ENCODE measurements at places on chromosomes 16 and 17.

DNA sequence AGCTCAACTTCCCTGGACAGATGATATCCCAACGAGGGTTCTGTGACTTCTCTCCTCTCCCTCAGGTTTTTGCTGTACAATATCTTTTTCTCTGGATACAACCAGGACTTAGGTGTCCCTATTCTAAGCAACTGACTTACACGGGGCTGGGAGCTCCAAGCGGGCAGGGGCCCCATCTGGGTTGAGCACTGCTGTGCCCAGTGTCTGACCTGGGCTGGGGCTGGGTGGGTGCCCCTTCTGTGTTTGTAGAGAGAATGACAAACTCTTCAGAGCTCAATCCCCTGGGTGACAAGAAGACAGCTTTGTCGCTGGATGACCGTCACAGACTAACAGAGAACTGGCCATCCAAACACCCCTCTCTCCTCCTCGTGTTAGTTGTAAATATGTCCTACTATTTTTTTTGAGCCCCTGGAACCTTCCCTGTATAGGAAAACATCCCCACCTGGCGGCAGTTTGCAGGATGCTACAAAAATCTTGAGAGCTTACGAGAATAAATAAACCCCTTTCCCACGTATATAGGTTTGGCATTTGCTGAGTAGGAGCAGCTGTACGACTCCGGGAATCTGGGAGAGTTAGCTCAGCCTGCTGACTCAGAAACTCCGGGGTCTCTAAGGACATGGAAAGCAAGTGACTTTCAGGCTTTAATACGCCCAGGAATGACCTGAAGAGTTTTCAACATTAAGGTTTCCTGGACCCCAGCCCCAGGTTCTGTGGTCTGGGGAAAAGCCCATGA, 23.7 kb upstream of the RCVRN start:
- no peak for DNase-seq

DNA sequence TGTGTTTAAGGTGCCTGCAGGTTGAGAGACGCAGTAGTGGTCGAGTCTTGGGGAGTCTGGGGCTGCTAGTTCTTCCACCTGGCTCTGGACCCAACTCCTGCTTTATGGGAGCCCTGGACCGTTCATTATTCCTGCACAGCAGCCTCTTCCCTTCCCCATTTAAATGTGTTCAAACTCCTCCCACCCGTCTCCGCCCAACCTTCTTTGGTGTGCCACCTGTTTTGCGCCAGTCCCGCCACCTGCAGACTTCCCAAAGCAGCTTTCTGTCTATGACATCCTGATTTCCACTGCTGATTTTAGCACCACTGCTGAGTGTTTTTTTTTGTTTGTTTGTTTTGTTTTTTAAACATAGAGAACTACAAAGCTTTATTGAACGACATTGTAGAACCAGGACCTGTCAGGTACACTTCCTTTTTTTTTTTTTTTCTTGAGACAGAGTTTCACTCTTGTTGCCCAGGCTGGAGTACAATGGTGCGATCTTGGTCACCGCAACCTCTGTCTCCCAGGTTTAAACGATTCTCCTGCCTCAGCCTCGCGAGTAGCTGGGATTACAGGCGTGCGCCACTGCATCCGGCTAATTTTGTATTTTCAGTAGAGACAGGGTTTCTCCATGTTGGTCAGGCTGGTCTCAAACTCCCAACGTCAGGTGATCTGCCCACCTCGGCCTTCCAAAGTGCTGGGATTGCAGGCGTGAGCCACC, 12.8 kb downstream of the ADORA2B start:
- DNase-seq = no peak

- DNase-seq = no peak
Observed at GRCh38 chr16:1310832-1311200, 1.4 kb downstream of the UBE2I start.

GRCh38 chr16:83810901-83811300, 3.1 kb downstream of the HSBP1 start:
- DNase-seq = no peak

DNA sequence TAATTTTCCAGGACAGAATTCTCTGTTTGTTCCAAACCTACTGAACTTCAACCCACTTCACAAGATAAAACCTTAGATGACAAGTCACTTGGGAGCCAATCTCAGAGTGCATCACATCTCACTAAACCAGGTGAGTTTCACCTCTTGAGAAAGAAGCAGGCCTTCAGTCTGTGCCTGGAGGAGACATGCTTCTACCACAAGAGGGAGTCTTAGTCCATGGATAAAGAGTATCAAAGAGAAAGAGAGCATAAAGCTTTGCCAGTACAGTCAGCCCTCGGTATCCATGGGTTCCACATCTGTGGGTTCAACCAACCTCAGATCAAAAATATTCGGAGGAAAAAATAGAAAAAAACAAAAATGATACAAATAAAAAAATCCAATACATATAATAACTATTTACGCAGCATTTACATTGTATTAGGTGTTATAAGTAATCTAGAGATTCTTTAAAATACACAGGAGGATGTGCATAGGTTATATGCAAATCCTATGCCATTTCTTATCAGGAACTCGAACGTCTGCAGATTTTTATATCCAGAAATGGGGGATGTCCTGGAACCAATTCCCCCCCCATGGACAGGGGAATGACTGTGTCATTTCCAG, 37.7 kb downstream of the DUSP14 start:
- no peak for DNase-seq

DNA sequence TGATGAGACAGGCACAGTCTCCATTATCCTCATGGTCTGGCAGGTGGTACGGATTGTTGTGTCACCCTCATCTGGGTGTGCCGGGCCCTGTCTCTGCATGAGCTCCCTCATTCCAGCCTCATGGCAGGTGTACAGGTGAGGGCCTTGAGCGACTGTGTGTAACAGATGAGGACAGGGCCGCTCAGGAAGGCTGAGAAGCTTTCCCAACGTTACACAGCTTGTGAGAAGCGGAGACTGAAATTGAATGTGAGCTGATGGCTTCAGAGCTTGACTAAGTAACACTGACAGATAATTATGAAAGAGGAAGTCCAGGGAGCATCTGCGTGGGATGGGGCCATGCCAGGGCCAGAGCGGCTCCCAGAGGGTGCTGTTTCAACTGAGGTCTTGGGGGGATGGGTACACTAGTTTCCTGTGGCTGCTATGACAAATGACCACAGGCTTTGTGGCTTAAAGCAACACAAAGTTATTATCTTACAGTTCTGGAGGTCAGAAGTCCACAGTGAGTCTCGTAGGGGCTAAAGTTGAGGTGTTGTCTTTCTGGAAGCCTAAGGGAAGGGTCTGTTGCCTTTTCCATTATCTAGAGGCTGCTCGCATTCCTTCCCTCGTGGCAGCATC, 36.7 kb downstream of the CMIP start:
- DNase-seq = no peak

DNA sequence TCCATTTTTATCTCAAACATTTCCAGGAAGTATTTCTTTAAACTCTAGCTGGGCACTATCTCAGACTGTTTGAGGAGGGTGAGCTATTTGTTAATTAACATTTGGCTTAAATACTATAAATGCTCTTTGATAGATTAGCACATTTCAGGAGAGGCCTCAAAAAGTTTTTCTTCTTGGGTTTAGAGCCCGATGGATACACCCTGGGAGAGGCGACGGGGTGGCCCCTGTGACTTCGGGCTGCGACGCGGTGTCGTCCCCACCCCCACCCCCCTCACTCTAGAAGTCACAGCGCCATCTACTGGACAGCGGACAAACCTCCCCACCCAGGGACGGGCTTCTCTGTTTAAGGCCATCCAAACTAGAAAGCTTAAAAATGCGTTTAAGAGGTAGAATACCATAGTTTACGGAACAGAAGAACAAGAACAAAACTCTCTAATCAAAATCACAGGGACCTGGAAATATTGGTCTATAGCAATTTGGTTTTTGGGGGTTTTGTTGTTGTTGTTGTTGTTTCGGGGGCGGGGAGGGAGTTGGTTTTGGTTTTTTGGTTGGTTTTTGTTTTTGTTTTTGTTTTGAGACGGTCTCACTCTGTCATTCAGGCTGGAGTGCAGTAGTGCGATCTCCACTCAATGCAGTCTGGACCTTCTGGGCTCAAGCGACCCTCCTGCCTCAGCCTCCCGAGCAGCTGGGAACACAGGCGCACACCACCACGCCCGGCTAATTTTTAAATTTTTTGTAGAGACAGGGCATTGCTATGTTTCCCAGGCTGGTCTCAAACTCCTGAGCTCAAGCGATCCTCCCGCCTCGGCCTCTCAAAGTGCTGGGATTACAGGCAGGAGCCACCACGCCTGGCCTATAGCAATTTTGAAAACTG, 254.4 kb downstream of the C16orf95 start:
- DNase-seq = no peak

DNA sequence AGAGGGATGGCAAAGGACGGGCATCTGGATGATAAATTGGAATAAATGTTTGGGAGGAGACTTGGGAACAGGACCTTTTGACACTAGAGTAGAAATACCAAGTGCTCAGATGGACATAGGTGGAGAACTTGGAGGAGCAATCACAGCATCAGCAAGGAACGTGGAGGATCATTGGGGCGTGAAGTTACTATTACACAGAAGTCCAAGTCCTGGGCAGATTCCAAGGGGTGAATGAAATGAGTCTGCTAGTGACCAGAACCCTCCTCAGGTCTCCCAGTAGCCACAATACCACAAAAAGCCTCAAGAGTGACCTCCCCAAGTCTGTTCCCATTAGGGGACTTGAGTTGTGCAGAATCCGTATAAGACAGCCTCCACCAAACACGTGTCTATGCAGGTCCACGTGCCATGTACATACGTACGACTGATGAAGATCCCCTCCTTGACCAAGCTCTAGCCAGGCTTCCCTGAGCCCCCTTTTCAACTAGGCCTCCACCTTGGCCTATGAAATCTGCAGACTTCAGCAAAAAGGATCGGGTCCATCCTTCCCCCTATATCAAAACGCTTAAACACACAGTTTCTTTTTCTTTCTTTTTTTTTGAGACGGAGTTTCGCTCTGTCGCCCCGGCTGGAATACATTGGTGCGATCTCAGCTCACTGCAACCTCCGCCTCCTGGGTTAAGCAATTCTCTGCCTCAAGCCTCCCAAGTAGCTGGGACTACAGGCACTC, 2.2 kb downstream of the C17orf67 start:
- no peak for DNase-seq

- DNase-seq = no peak
Observed at GRCh38 chr16:3454631-3455147, 11.2 kb downstream of the NAA60 start.

DNA sequence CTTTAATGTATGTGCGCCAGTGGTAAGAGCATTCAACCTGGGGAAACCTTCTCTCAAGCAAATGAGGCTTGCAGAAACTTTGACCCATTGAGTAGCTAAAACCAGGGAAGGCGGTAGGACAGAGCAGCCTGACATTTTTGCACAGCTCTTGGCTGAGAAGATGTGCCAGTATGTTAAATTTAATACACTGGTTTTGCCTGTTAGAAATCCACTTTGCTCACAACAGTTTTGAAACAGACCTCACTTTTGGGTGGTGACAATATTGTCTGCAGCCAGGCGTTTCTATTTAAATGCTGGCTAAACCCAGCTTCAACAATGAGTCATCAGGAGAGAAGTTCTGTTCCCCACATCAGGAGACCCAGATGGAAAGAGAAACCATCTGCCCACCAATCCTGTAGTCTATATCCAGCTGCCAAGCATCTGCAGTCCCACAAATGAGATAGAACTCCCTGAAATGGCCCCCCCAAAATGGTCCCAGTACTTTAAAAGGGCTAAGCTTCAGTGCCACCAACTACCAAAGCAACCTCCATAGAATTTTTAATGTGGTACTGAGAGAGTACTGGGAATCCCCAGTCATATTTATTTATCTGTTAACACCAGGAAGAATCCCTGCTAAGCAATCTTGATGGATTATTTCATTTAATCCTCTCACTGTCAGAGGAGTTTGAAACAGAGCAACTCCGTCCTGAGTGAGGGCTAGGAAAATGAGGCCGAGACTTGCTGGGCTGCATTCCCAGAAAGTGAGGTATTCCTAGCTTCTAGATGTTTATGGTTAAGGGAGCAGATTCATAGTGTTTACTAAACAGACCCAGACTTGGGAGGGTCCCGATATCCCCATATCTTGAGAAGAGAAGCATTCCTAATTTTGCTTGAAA, 29.0 kb upstream of the CLEC3A start:
- no peak for DNase-seq

GRCh38 chr17:48134912-48135480, 27.4 kb downstream of the SNX11 start:
- no peak for DNase-seq

- DNase-seq = no peak
Observed at GRCh38 chr17:233473-233941, 52.1 kb upstream of the DOC2B start.

Measured in brain pericyte (primary cell).